Anterior cingulate cortex (tissue), 58 donors: ENCODE measurements at places on chromosomes 12 and 14.
A peak's percentile ranks its signal among the peaks of the same experiment; 100 is the strongest.

DNA sequence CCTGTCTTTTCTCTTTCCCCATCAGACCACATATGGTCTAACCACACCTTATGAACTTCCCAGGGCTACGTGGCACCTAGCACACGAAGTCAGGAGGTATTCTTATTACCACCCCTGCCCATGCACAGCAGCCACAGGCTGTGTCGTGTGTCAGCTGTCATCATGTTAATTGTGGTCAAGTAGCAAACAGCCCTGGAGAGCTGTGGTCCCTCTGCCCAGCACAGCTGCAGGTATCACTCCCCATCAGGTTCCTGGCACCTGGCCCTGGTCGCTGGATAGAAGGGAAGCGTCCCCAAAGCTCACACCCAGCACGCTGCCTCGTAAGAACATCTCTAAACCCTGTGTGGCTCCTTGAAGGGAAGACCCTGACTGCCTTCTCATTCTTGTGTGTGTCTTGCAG is 45.4 kb downstream of the CLMN start:
- DNase-seq, result no peak

DNA sequence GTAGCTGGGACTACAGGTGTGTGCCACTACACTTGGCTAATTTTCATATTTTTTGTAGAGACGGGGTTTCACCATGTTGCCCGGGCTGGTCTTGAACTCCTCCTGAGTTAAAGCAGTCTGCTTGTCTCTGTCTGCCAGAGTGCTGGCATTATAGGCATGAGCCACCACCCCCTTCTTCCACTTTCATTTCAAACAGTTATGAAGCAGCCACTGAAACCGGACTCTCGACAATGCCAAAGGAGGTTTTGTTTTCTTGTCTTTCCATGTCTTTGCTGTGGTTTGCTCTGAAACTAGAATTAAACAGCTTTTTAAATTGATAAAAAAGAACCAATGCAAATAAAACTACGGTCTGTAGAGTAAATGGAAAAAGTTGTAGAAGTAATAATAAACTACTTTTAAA is 30.4 kb downstream of the RAP1B start:
- DNase-seq, result no peak

- no peak for DNase-seq
Observed at GRCh38 chr12:10497602-10498001, 8.1 kb upstream of the EIF2S3B start.

DNA sequence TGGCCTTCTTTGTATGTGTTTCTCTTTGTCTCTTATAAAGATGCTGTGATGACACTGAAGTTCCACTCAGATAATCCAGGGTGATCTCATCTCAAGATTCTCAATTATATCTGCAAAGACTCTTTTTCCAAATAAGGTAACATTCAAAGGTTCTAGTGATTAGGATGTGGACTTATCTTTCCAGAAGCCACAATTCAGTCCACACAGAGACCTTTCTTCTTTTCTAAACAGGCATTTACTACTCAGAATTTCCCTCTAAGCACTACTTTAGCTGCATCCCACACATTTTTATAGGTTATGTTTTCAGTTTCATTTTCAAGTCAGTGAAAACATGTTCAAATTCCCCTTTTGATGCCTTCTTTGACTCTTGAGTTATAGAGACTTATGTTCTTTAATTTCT is 9.0 kb upstream of the NKX2-1 start:
- DNase-seq, result no peak

DNA sequence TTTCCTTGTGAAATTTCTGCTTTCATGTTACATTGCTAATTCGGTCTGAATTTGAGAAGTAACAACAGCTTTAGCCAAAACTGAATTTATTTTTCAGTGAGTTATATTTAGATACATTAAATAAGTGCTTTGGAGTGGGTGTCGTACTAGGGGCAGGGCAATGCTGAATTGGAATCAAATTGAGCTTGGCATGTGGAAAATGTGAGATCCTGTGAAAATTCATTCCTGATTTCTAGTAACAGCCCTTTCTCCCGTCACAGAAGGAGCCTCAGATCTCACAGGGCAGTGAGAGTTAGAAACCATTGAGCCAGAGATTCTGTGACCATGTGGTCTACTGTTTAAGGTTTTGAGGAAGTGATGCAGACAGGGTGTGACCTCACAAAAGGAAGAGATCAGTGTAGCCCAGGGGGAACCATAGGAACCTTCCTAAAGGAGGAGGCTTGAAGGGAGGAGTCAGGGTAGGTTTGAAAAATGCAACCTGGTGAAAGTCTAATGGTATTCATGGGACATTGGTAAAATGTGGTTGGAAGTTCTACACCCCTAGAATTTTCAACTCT is 1136.8 kb downstream of the AACS start:
- DNase-seq, result no peak

DNA sequence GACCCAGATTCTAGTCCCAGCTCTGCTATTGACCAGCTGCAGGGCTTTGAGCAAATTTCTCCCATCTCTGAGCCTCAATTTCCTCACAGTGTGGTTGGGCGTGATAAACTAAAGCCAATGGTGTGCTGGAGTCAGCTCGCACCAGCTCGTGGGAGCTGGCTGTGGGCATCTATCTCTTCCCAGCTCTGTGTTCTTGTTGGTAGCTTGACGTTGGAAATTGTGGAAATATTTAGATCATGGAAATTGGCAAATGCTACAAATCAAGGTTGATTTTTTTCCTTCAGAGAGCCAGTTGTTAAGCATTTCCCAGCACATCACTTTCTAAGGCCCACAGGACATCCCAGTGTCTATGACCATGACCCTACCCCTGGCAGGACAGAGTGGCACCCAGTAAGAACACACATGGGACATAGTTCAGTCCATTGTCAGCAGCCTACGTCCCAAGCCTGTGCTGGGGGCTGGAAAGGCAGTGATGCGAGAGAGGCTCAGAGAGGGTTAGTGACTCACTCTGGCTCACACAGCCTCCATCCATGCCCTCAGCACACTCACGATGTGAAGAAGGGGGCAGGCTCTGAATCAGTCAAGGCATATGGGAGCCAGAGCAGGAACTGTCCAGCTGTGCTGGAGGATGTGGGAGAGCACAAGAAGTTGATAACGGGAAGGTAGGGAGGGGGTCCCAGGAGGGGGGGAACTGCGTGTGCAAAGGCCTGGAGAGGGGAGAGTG is 77.6 kb downstream of the LGMN start:
- no peak for DNase-seq

DNA sequence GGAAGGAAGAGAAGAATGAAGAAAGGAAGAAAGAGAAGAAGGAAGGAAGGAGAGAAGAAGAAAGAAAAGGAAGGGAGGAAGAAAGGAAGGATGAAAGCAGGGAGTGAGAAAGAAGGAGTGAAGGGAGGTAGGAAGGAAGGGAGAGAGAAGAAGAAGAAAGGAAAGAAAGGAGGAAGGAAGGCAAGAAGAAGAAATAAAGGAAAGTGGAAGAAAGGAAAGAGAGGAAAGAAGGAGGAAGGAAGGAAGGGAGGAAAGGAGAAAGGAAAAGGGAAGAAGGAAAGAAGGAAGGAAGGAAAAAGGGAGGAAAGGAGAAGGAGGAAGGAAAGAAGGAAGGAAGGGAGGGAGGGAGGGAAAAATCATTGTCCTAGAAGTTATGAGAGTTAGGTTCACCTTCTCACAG is 696.6 kb upstream of the TMEM132C start:
- DNase-seq, result no peak

DNA sequence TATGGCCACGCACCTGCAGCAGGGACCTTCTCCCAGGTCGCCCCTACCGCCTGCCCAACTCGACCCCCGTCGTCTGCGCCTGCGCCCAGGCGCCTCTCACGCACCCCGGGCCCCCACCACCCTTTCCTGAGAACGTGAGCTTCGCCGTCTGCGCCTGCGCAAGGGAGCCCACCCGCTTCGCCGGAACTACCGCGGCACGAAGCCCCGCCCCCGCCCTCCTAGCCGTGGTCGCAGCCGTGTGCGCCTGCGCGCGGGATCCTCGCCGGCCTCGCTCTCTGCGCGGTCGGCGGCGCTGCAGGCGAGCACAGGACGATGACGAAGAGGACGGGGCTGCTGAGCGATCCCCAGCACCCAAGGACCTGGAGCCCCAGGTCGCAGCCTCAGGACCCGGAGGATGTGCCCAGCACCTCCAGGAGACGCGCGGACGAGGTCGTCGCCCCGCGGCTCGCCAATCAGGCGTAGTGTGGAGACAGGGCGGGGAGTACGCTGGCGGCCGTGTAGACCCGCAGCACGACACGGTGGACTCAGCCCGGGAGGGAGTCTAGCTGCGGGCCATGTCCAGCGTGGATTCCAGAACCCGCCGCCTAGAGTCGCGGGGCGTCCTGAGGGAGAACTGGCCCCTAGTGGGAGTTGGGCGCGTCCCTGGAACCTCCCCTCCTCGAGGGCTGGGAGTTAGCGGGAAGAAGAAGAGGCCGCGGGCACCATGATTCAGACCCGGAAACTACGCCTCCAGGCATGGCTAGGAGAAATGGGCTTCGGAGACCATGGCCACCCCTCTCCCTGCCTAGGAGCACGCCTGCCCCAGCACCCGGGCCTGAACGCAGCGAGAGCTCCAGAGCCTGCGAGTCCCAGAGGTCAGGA is 1120.8 kb upstream of the TMEM132C start:
- peak; percentile 25 for DNase-seq

- no peak for DNase-seq
Observed at GRCh38 chr14:63276492-63277342, 42.0 kb downstream of the GPHB5 start.

DNA sequence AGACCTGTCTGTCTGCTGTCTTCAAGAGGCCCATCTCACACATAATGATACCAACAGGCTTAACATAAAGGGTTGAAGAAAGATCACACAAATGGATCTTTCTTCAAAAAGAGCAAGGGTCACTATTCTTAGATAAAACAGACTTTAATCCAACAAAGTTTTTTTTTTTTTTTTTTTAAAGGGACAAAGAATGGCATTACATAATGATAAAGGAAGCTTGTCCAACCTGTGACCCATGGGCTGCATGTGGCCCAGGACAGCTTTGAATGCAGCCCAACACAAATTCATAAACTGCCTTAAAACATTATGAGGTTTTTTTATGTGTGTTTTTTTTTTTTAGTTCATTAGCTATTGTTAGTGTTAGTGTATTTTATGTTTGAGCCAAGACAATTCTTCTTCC is 6.8 kb upstream of the FAM186B start:
- no peak for DNase-seq

- no peak for DNase-seq
Observed at GRCh38 chr14:67778792-67779191, 37.6 kb downstream of the ZFYVE26 start.

DNA sequence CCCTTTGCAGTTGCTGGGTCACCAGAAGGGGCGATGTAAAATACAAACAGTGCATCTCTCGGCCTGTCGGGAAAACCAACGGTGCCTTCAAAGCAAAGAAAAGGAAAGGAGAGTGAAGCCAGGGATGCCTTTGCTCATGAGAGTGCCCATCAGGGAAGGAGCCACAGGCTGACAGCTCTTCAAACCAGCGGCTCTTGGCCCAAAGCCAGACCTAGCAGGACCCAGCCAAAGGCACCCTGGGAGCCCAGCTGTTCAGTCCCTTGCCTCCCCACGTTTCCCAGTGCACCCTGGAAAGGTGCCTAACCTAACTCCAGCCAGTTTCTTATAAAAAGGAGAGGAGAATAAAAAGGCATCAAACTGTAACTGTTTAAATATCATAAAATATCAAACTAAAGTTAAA is 29.2 kb downstream of the PRMT8 start:
- no peak for DNase-seq

DNA sequence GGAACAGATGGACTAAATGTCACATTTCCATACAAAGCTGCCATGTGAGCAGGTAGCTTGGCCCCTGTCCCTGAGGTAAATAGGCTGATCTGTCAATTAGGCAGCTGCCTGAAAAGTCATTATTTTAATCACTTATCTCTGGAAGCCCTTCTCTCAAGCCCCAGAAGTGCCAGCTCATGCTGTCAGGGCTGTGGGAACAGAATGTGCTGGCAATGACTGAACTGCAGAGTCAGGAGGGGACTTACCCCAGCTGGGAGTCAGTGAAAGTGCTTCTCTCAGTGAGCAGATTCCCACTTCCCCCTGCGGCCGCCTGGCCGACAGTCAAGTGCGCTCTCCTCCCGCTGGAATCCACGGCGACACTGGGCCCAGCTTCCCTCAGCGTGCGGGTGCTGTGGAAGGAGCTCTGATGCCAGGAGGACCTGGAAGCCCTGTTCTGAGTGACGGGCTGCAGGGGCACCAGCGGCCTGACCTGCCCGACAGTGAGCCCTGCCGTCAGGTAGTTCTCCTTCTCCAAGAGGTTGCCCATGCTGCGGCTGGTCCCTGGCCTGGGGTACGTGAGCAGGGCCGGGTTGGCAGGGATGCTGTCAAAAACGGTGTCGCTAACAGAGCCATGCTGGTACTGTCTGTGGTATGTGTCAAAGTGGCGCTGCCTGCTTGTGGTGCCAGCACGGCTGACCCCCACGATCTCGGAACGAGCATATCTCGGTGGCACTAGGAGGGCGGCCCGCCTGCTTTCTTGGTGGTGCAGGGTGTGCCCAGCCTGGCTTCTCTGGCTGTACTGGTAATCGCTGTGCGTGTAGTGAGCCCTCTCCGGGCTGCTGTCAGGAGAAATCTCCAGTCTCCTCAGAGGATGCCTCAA is 18.7 kb downstream of the PKP2 start:
- DNase-seq, result no peak

- no peak for DNase-seq
Observed at GRCh38 chr12:128798571-128799341, 25.0 kb downstream of the SLC15A4 start.

DNA sequence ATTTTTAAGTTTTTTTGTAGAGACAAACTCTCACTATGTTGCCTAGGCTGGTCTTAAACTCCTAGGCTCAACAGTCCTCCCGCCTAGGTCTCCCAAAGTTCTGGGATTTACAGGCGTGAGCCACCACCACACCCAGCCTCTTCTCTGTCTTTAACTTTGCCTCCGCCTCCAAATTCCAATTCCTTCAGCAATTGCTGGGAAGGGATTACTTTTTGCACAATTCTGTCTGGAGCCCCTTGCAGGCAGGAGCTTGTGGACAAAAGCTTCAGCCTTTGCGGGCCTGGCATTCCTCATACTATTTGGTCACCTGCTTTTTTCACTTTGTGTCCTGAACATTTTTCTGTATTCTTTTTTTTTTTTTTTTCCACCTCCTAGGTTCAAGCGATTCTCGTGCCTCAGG is 26.0 kb downstream of the SH2B3 start:
- DNase-seq, result no peak

DNA sequence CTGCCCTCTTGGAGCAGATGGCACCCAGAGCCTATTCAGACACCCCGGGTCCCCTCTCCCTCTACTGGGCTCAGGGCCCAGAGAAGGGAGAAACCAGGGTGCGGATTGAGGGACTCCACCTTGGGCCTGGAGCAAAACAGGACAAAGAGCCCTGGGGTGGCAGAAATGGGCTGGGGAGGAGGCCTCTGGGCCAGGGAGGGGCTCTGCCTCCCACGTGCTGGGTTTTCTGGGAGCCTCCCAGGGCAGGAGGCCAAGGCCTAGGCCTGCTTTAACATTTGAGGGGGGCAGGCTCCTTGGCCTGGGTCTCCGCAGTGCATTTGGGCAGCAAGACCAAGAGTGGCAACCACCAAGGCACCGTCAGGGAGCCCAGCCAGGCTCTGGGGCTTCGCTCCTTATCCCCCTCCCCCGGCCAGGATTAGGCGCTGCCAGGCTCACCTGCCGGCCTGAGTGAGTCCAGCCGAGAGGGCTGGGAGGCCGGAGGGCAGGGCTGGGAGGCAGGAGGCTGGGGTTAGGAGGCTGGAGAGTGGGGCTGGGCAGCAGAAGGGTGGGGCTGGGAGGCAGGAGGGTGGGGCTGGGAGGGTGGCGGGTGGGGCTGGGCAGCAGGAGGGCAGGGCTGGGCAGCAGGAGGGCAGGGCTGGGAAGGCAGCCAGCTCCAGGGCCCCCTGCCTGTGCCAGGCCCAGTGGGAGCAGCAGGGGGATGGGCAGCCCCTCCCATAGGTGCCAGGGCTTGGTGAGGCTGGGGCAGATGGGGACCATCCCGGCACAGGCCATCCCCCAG is 101.8 kb upstream of the EIF5 start:
- DNase-seq, result no peak

- DNase-seq, result no peak
Observed at GRCh38 chr12:9897535-9897934, 16.2 kb downstream of the KLRF2 start.
